ENCODE measurements at places on chromosomes 2 and 18.

- no peak for DNase-seq
Observed at GRCh38 chr2:241114836-241115235, 12.7 kb upstream of the MTERF4 start.

- DNase-seq: no peak
Observed at GRCh38 chr18:10135302-10135926, 221.6 kb downstream of the VAPA start.

GRCh38 chr2:121567957-121568409 lies 37.3 kb downstream of the RNU4ATAC start:
- no peak for DNase-seq

DNA sequence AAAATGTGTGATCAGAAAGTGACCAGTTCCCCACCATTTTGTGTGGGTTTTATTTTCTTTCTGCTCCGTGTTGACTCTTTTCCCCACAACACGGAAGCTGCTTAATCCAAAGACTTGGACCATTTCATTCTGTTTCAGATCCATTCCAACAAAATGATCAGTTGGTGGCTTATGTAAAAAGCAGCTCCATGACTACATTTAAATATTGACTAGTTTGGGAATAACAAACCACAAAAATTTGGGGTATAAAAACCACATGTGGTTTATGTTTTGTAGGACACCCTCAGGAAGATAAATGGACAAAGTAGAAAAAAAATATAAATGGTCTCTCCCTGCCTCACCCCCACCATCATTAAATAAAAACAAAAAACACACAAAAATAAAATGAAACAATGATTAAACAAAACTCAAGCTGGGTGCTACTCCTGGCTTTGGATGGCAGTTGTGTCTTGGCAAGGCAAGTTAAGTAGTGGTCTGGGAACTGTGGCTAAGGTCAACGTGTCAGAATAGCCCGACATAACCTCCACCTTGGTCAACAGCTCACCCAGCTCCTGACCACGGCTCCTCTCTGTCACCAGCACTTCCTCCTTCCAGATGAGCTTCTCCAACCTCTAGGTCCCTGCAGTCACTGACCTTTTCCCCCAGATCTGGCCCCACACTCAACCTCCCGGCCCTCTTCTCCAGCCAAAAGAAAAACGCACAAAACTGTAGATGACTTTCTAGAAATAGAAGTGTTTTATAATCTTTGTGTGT lies 12.8 kb upstream of the WIPF1 start:
- no peak for DNase-seq

GRCh38 chr2:120914839-120915521 lies 179.3 kb downstream of the GLI2 start:
- no peak for DNase-seq

DNA sequence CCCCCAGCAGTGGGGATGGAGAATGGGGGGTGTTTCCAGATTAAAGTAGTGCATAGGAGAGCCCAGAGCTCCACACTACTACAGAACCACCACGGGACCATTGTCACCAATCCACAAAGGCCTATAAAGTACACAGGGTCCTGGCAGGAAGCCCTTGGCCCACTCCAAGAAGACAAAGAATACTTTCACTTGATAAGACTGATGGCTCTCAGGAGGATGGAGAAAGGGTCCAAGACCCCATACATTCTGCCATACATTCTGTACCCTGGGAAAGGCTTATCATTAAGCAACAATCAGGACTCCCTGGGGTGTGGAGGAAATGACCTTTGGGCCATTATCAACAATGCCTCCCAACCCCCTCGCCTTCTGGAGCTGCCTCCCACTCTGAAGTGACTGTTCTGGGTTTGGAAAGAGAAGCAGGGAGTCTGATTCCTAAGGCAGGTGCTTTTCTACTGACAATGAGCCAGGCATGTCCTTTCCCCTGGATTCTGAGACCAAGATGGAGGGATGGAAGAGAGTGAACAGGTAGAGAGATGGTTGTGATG lies 85.4 kb downstream of the XDH start:
- DNase-seq: no peak

DNA sequence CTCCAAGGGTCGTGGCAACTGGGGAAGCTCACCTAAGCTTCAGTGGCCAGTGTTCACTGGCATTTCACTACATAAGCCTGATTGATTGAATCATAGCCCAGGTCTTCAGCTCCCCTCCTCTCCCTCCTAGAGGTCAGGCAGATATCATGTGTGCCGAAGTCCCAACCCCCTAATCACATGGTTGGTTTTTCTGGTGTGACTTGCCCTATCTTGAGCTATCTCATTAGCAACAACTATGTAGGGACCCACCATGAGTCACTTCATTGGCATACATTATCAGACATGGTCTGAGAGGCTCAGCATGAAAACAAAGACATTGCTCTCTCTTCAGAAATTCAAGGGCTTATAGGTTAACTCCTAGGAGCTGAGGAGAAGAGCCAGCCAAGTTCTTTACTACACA lies 76.8 kb downstream of the LYPD1 start:
- no peak for DNase-seq

GRCh38 chr2:88481691-88482336 lies 29.3 kb upstream of the FOXI3 start:
- no peak for DNase-seq

GRCh38 chr18:58362027-58362575 lies 266.8 kb downstream of the ALPK2 start:
- DNase-seq: no peak

DNA sequence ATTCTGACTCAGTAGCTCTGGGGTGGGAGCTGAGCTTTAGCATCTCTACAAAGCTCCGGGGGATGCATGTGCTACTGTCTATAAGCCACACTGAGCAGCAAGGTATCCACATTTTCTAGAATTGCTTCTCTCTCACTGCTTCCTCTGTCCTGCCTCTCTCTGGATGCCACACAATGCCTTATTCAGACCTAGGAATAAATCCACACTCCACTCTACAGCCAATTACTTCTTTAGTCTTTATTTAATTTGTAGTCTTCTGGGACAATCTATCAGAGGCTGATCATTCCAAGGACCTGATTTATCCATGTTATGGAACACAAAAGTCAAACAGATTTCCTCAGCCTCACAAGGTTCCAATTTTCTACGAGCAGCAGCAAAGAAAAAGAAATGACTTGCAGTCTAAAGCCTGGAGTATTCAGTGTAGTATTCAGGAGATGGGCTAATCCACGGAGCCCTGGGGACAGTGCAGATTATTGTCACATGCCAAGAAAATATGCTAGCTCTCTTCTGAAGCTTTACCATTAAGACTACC lies 4.4 kb downstream of the BCL2 start:
- DNase-seq: peak; percentile 22

DNA sequence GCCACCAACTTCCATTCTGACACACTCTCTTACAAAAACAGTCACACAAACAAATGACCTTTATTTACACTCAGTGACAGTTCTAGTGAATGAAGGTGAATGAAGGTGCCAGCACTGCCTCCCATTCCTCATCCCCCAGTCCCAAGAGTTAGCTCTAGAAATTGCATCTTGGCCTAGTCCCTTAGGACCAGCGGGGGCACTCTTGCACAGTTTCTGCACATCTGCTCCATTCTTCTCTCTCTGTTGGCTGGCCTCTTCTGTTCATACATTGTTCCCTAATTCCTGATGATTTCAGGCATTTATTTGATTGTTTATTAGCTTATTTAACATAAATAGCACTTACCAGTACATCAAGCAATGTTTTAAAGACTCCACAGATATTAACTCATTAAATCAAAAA lies 30.9 kb downstream of the GAREM1 start:
- DNase-seq: no peak

DNA sequence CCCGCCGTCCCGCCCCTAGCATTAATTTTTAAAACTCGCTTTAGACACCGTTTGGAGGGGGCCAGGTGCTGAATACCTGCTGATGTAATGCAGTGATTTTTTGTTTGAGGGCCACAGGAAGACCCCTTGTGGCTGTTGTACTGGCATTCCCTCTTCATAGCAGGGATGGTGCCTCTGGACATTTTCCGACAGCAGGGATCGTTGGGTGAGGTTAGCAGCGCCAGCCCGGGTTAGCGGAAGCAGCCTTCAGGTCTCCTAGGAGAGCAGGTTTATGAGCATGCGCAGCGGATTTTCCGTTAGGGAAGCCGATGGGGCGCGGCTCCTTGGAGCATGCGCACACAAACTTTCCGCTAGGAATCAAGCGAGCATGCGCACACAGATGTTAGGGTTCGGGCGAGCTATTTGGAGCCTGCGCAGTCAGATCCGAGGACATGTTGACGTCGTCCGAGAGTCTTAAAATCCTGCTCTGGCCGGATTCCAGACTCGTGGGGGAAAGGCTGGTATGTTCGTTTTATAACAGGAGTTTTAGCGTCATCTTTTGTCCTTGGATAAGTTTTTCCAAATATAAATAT lies 17.2 kb upstream of the C2orf74 start:
- DNase-seq: peak; percentile 94

- no peak for DNase-seq
Observed at GRCh38 chr2:159549234-159549633, 67.1 kb downstream of the BAZ2B start.

DNA sequence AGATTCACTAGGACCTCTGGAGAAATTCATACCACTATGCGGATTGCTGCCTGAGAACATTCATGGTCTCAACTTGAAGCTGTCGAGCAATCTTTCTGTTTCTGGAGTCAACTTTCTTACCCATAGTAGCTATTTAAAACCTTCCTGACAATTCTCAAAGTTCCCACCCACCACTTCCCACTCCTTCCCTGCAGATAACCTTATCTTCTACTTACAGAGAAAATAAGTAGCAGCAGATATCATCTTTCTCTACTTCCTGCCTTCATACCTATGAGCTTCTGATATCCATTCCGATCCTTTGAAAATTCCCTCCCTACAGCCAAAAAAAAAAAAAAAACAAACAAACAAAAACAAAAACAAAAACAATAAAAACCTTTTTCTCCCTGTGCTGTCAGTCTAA lies 81.2 kb upstream of the CYRIA start:
- DNase-seq: no peak

DNA sequence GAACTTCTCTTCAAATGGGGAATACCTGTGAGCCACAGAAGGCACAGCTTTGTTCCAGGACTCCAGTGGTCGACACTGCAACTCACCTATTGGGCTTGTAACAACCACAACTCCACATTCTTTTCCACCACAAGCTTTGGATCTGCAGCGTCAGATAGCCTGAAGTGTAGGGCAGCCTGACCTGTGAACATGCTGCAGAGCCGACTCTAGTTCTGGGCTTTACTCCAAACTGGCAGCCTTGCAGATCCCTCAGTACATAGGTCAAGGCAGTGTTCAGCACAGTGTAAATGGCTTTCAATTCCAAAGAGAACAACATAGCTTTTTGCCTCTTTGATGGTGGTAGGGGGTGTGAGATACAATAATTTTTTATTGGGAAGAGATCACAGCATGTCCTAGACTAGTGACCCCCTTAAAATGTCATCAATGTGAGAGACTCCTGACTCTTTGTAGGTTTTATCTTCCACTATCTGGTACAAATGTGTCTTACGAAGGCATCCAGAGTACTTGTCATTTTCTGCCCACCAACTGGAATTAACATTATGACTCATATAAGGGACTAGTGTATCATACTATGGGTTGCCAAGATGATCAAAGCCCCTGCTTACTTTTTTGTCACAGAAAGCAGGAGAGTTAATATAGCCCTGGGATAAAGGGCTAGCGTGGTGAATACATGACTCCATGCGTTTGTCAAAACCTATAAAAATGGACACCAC lies 149.8 kb downstream of the COPS8 start:
- no peak for DNase-seq

DNA sequence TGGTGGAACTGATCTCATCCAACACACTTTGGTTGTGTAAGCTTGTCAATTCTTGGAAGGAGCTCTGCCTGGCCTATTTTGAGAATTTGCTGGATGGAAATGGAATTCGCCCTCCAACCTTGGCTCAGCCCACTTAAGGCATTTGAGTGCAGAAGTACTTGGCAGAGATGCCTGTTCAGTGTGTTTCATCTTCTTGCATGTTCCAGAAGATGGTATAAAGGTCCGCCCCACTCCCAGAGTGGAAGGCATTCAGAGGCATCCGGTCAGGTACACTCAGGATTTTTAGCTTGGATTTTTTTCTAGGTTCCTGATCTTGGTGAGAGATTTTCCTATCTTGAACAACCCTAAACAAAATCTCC lies 61.3 kb upstream of the TXNDC2 start:
- no peak for DNase-seq

DNA sequence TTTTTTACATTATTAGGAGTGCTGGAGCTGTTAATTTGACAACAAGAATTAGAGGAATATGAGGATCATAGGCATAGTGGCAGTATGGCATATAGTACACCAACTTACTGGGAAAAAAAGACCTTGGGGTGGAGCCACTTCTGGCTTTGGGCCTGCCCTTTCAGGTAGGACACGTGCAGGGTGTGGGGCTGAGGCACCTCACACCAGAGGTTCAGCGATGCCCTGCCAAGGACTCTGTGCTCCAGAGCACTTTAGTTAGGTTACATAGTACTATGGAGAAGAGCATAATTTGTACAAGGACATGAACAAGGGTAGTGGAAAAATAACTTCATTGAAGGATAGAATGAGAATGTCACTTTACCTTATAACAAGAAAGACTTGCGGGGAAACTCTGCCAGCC lies 77.1 kb upstream of the CD302 start:
- no peak for DNase-seq

- DNase-seq: no peak
Observed at GRCh38 chr2:132038179-132038882, 123.4 kb downstream of the ANKRD30BL start.

GRCh38 chr18:59352250-59352855 lies 6.7 kb downstream of the LMAN1 start:
- DNase-seq: no peak

DNA sequence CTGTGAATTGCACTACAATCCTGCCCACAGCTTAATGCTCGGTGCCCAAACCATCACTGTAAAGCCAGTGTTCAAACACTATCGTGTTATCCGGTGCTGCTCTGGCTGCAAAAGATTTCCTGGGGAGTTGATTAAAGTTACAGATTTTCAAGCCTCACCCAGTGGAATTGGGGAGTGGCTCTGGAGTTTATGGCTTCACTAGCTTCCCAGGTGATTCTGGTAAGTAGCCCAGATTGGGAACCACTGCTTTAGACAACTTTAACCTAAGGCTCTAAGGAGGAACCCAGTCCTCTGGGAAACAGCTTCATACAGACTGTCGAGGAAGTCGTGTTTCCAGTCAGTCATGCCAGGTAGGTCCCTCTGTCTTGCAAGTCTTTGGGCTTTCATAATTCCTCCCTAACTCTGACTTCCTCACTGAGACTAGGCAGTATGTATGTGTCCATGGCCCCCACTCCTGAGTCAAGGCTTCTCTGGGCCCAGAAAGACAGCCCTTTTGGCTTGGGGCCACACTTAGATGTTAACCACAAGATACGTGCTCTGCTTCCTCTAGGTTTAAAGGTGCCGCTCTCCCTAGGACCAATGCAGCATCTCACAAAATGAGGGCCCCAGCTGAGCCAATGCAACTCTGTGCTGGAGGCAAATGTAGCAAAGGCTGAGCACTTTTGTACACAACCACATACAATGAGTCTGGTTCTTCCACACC lies 299.7 kb downstream of the PRKCE start:
- DNase-seq: no peak
